ENCODE measurements at places on chromosomes 7 and 10.

- DNase-seq: no peak
These were observed 2.2 kb upstream of the HOXA7 start for GRCh38 chr7:27158436-27159265.

DNA sequence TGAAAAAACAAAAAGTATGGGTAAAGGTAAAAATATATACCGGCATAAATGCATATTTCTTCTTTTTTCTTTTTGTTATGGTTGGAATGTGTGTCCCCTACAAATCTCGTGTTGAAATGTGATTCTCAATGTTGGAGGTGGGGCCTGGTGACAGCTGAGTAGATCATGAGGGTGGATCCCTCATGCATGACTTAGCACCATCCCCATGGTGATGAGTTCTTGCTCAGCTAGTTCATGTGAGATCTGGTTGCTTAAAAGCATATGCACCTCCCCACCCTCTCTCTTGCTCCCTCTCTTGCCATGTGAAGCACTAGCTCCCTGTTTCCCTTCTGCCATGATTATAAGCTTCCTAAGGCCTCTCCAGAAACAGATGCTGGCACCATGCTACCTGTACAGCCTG is 93.3 kb downstream of the HYCC1 start:
- DNase-seq: no peak

DNA sequence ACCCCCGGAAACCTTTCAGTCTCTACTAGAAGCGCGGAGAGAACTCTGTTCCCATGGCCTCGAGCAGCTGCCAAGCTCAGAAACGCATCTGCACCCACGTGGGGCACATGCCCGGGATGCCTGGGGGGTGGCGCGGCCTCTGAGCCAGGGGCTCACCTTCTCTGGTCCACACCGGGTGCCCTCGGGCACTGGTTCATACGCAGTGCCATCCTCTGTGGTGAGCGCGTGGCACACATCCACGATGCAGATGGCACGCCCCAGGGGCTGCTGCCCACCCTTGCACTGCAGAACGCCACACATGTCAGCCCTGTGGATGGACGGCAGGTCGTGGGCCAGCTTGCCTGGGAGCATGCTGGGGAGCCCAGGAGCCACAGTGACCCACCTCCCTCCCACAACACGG is 6.5 kb downstream of the ADAM8 start:
- no peak for DNase-seq

GRCh38 chr7:31373337-31374289 is 33.1 kb upstream of the NEUROD6 start:
- DNase-seq: no peak

DNA sequence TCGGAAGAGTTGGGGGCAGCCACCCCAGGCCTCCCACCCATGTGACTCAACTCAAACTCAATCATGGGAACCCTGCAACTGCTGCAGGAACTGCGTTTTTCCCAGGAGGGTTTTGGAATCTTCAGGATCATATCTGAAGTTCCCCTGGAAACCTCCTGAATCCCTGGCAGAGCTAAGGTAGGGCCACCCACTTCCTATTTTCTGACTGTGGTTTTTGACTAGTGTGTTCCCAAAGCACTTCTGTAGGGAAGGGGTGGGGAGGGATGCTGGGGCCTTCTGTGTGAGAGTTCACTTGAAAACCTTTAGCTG is 127.6 kb upstream of the UNC5B start:
- DNase-seq: no peak

DNA sequence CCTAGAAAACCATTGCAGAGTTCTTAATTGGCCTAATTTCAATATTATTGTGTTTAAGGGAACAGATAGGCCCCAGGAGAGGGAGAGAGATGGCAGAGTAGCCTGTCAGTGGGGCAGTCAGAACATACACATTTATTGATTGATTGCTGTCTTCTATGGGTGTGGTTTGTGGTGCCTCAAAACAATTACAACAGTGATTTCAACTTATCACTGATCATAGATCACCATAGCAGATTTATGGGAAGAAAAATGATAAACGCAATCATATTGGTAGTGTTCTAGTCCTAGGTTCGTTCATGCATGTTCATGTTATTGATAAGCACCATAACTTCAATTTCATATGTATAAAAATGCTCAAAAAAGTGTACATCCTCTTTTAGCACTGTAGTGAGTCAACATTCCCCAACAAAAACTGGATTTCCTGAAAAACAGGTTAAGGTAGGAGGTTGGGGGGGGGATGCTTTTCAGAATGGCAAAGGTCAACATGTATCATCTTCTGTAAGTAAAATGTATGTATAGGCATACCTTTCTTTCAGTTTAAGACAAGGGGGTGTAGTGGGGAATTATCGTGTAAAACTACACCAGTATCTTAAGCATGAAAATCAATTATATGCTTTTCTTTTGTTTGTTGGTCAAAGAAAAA is 1.1 kb upstream of the TNKS2 start:
- no peak for DNase-seq

DNA sequence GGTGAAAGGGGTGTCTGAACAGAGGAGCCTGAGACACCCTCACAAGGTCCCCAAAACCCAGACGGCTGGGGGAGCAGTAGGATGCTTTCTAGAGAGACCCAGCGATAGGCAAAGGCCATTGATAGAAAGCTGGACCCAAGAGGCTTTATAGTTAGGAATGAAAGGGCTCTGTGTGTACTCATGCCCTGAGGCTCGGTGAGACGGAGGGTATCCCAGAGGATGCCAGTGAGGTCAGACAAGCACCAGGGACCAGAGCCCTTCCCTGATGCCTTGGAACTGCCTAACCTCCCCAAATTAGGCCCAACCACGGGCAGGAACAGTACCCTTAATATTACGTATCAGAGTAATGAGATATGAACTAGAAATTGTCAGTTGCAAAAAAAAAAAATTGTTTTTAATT is 48.6 kb upstream of the RTKN2 start:
- no peak for DNase-seq

GRCh38 chr7:33639552-33640197 is 265.7 kb upstream of the BMPER start:
- DNase-seq: no peak

- no peak for DNase-seq
These were observed 140.7 kb downstream of the VTI1A start for GRCh38 chr10:112587729-112588128.

- no peak for DNase-seq
These were observed 244.8 kb upstream of the PPP2R2D start for GRCh38 chr10:131656009-131656408.

DNA sequence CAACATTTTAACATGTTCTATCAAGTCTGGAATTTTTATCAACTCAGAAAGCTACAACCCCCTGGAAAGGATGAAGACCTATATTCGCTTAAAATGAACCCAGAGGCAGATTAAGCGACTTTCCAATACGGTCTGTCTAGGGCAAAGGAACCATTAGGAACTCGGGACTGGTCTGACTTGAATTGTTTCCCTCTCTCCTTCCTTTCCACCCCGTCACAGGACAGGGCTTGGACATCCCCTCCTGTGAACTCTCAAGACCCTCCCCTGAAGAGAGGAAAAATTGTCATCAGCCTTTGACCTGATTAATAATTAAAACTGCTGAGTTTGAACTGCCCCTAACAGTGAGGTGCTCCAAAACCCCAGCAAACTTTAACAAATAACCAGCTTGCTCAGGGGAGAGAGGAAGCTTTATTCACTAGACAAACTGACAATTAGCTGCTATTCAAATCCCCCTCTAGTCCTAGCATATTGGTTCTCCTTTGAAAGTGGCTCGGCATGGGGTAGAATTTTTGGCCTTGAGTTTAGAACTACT is 22.6 kb upstream of the SLF2 start:
- DNase-seq: no peak

- DNase-seq: no peak
These were observed 1.6 kb upstream of the TARP start for GRCh38 chr7:38274927-38275620.

DNA sequence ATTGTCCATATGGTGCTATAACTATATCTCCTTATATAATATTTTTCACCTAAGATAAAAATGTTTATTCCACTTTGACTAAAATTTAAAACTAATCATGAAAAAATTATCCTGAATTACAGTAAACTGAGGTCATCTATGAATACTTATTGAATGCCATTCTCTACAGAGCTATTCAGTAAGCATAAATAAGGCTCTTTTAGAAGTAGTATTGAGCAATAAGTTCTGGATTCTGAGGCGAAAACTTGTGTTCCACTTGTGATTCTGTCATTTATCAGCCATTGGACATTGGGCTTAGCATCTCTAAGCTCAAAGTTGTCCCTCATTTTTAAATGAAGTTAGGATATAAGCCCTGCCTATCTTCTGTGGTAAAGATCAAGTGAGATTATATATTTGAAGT is 130.8 kb downstream of the WNT2 start:
- DNase-seq: no peak

DNA sequence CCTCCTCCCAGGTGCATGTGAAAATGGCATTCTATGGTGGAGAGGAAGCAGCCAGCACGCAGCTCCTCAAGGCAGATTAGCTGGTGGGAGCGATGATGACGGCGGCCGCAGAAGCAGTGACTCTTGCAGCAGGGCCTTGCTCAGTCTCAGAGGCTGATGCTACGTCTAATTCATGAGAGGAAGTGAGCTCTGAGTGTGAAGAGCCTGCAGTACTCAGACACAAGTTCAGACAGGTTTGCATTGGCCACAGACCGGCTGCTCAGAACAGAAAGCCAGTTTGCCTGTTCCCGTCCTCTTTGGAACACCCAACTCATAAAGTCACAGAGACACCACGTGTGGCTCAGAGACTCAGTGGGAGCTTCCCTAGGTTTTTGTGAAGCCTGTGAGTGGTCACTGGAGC is 136.5 kb downstream of the ADARB2 start:
- DNase-seq: no peak

DNA sequence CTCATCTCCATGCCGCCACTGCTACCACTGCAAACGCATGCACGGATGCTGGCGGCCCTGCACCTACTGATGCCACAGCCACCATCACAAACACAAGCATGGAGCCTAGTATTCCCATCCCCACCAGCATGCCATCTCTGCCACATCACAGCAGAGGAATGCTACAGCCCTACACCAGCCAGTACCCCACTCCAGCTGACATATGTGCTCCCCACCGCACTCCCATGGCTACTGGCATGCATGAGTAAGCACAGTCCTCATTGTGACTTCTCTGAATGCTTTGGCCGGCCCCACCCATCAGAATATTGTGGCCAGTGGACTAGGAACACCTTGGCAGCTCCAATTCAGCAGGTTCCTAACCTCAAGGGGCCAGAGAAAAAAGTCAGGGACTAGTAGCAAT is 705.5 kb downstream of the POM121L12 start:
- no peak for DNase-seq

DNA sequence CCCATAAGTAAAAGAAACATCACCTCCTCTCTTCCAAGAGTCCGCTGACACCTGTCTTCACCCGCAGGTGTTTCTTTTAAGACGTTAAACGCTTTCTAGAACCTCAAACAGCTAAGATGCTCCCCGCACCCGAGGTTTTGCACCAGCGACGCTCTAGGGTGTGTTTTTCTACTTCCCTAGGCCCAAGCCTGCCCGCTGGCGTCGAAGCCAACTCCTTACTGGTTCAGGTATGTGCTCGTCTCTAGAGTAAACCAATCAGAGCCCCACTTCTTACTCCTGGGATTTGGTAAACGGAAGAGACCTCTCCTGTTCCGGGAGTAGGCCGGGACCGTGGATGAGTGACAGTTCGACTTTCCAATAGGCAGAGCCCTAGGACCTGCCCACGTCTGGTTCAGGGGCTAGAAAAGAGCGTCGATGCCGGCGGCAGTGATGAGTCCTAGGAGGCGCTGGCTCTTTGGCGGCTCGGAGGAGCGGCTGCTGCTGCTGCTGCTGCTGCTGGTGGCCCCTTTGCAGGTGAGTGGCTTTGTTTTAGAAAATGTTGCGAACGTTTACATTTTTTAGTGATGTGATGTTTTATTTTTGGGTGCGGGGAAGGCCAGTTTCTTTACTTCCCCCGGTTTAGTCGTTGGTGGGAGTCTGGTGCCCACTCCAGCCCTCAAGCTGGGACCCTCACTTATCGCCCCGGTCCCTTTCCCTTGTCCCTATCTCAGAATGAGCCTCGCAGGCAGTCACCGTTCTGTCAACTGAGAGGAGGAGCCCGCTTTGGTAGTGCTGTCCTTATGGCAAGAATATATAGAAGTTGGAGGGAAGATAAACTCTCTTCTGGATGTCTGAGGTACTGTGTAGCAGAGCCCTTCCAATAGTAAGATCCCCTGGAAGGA is at the start of gene BPGM:
Gene BPGM, plus strand, starts transcription at position 429 of the 881 bp plus-strand sequence. CDS start 14,655 bp downstream, outside the sequence.
- DNase-seq: peak; percentile 98

GRCh38 chr7:774161-775109 is 47.4 kb upstream of the PRKAR1B start:
- peak; percentile 40 for DNase-seq

DNA sequence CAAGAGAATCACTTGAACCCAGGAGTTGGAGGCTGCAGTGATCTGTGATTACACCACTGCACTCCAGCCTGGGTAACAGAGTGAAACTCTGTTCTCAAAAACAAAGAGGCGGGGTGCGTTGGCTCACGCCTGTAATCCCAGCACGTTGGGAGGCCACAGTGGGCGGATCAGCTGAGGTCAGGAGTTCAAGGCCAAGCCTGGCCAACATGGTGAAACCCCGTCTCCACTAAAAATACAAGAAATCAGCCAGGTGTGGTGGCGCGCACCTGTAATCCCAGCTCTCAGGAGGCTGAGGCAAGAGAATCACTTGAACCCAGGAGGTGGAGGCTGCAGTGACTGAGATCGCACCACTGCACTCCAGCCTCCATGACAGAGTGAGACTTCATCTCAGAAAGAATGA is 42.4 kb upstream of the NCAPG2 start:
- DNase-seq: no peak

DNA sequence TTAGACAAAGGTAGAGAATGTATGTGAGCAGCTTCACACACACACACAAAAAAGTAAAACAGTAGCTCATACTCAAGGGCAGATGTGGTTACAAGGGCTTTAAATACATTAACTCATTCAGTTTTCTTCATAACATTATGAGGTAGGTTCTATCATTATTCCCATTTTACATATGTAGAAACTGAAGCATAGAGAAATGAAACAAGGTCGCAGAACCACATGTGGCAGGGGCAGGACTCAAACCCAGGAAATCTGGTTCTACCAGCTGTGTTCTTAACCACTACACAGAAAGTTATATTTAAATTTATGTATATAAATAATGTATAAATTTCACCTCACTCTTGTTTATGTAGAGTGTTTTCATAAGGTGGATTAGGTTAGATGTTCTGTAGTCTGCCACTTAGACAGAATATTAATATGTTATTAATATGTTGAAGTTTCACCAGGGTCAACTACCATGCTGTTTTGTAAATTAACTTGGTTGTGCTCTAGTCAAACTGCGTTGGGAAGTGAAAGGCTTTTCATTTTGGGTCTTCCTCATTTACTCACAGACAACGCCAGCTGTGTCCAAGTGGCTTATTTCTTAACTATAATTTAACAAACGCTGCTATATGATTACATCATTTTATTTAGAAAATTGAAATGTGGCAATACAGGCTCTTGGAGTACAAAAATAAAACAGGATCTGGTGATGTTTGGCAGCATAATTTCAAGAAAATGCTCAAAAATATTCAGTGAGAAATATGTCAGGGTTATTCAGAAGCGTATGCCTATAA is 138.4 kb downstream of the MDFIC start:
- DNase-seq: no peak

All from gastrocnemius medialis (tissue), 4 donors.